ENCODE measurements at places on chromosomes 16 and 17.

DNA sequence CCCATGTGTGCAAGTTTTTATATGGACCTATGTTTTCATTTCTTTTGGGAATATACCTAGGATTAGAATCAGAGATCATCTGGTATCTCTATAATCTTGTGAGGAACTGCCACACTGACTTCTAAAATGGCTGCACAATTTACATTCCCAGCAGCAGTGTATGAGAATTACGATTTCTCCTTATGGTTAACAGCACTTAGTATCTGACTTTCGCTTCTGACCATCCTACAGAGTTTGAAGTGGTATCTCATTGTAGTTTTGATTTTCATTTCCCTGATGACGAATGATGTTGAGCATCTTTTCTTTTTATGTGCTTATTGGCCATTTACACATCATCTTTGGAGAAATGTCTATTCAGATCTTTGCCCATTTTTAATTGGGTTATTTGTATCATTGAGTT is 10.0 kb downstream of the C16orf96 start:
- no peak for DNase-seq

GRCh38 chr17:67559381-67559966 is 158.3 kb upstream of the NOL11 start:
- DNase-seq: no peak

DNA sequence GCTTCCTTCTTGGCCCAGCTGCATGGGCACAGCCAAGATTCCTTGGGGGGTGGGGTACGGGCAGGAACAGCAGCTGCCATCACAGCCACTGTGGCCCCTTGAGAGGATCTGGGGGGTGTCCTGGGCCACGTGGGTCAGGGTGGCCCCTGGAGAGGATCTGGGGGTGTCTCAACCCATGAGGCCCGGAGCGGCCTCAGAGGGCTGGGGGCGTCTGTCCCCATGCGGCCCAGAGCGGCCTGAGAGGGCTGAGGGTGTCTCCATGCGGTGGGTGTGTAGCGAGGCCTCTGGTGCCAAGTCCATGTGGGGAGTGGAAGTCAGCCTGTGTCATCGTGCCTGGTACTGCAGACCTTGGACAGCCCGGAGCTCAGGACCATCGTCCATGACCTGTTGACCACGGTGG is 13.7 kb downstream of the TSC2 start:
- DNase-seq: no peak

DNA sequence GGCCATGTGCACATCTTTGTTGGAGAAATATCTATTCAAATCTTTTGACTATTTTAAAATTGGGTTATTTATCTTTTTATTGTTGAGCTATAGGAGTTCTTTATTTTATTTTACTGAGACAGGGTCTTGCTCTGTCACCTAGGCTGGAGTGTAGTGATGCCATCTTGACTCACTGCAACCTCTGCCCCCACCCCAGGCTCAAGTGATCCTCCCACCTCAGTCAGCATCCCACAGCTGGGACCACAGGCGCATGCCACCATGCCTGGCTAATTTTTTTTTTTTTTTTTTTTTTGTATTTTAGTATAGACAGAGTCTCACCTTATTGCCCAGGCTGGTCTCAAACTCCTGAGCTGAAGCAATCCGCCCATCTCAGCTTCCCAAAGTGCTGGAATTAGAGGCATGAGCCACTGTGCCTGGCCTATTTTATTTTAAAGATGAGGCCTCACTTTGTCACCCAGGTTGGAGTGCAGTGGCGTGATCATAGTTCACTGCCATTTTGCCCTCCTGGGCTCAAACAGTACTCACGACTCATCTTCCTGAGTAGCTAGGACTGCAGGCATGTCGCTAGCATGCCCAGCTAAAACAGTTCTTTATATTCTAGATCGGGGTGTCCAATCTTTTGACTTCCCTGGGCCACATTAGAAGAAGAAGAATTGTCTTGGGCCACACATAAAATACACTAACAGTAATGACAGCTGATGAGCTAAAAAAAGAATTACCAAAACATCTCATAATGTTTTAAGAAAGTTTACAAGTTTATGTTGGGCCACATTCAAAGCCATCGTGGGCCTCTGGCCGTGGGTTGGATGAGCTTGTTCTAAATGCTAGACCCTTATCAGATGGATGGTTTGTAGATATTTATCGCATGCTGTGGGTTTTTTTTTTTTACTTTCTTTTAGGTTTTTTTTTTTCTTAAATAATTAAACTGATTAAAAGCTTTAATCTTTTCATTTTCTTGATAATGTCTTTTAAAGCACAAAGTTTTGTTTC is 13.7 kb downstream of the TENT4B start:
- DNase-seq: no peak
